Germinal center (tissue), 1 donor: ENCODE measurements at places on chromosomes 12 and 14.

GRCh38 chr14:57417228-57417627 lies 26.8 kb downstream of the NAA30 start:
- no peak for DNase-seq

DNA sequence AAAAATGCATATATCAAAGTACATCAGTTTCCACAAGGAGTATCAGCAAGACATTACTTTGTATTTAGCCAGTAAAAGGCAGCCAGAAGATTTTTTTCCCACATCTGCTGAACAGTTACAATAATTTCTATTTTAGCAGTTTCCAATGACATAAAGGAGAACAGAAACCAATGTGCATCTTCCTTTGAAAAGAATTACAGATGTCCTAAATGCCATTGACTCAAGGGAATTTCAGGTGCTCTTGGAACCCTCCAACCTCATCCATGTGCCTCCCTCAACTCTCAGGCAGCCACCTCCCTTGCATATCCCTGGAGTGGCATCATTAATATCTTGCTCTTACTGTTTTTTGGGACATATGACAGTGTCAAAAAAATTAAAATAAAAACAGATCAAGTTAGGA lies 62.2 kb upstream of the ST8SIA1 start:
- DNase-seq = no peak

DNA sequence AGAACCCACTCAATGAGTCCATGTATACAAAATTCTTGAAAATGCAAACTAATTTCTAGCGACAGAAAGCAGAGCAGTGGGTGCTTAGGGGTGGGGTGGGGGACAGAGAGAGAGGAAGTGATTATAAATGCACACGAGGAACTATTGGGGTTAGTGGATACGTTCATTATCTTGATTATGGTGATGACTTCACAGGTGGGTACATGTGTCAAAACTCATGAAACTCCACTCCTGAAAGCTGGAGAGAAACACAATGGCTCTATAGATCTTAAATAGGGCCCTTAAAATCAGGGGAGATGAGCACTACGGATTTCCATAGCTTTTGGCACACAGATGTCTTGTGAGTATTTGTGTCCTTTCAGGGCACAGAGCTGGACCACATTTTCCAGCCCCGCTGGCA lies 59.9 kb downstream of the STON2 start:
- no peak for DNase-seq

- no peak for DNase-seq
Measured at GRCh38 chr14:105485739-105486162, 935 bp upstream of the CRIP1 start.

DNA sequence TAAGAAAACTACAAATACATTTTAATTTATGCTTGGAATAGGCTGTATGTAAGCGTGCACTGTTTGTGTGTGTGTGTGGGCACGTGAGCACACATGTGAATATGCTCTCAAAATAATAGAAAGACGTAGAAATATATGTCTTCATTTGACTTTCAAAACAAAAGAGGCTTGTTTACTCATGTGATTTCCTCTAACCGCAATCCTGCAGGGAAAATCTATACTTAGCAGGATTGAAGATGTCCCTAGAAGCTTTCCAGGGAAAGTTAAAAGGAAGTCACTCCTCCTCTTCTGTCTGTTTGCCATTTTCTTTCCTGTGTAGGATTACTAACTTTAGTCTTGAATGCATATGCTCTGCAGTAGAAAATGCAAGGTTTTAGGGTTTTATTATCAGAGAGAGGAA lies 404.7 kb downstream of the MDGA2 start:
- DNase-seq = no peak

DNA sequence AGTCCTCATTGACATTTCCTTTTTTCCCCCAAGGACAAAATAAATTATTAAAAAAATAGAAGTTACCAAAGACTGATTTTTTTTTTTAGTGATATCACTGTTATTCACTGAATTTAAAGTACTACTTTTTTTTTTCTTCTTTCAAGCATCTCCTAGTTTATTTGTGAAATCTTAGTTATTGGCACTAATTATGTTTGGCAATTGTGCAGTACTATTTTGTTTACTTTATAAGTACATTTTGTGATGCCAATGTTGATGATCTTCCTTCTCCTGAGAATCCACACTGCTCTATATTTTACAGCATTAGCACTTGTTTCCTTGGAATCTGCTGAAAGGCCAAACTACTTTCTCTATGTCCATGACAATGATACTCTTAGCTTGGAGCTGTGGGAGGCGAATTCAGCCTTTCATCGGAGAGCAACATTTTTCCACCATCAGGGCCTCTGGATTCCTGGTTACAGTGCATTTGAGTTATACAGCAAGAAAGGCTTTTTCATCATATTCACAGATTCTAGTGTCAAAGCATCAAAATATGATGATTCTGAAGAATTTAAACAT lies 123.8 kb upstream of the PTPRQ start:
- DNase-seq = no peak

GRCh38 chr12:130529781-130530180 lies 186.3 kb downstream of the RIMBP2 start:
- DNase-seq = no peak

DNA sequence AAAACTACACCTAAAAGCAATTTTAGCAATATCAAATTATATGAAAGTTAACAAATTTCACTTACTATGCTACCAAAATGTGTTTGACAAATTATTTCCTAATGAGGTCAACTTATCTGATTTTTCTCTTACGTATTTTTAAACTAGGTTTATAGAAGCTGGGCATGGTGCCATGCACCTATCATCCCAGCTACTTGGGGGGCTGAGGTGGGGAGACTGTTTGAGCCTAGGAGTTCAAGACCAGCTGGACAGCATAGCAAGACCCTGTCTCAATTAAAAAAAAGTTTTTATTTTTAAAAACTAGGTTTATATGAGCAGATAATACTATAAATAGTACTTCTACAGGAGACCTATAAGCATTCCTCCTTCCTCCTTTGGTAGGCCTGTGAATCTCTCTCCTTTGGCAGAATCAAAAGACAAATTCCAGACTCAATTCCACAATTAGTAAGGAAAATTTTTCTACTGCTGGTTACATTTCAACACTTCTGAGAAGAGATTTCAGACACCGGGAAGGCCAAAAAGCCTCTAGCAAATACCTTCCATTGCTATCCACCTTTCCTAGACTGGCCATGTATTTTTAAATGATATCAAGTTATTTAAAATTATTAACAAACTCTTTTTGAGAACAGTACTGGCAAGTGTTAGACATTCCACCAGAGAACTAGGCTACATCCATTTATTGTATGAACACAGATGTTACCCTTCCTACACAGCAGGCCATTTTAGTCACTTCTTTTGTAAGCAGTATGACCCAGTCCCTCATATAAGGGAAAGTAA lies 34.4 kb downstream of the CDK17 start:
- no peak for DNase-seq

DNA sequence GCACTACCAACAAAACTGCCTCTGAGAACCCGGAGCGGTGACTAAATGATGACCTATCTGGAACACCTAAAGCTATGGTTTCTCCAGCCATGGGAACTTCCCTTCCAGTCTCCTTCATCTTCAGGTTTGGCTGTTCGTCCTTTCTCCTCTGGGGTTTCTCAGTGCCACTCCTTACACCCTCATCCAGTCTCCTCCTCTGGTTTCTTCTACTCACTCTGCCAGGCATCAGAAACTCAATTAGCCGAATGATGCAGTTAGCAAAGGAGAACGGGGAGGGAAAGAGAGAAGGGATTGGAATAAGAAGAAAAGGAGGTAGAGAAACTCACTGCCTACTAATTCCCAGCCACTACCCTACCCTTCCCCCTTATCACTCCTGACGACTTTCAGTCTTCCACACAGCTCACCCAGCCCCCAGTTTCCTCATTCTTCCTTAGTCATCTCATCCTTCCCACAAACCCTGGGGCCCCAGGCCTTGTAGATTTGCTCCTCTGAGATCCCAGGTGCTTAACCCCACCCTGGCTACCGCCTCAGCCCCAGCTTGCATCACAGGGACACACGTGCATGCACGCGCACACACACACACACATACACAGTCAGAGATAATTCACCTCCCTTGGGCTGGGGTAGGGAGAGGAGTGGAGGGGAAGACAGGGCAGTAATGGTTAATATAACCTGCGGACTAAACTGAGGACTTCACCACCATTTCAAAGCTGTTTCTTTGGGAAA lies 13.0 kb downstream of the FGD6 start:
- no peak for DNase-seq

GRCh38 chr12:124544311-124544970 lies 23.0 kb downstream of the NCOR2 start:
- DNase-seq = no peak

- DNase-seq = no peak
Measured at GRCh38 chr12:108400481-108400880, 61.4 kb upstream of the CMKLR1 start.

- no peak for DNase-seq
Measured at GRCh38 chr12:12996209-12996608, 3.9 kb downstream of the HEBP1 start.

GRCh38 chr12:84502907-84503787 lies 409.5 kb downstream of the SLC6A15 start:
- DNase-seq = peak; percentile 3

DNA sequence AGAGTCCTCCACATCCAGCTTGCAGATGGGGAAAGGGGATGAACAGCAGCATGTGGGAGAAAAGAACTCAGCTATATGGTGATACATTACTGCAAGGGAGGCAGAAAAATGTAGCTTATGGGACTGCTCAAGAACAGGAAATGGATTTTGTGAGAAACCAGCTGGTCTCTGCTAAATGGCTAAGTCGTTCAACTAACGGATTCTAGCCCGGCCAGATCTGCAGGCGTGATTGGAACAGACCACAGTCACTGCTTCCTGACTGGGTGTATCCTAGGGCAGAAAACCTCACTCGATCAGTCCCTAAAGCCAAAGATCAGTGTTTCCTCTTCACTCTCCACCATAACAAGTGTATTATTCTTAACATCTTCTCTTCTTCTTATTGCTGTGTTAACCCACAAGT lies 8.1 kb upstream of the PTGDR start:
- no peak for DNase-seq

GRCh38 chr12:1344245-1344644 lies 250.1 kb downstream of the FBXL14 start:
- DNase-seq = no peak

GRCh38 chr12:104498211-104498801 lies 41.6 kb downstream of the CHST11 start:
- DNase-seq = no peak

DNA sequence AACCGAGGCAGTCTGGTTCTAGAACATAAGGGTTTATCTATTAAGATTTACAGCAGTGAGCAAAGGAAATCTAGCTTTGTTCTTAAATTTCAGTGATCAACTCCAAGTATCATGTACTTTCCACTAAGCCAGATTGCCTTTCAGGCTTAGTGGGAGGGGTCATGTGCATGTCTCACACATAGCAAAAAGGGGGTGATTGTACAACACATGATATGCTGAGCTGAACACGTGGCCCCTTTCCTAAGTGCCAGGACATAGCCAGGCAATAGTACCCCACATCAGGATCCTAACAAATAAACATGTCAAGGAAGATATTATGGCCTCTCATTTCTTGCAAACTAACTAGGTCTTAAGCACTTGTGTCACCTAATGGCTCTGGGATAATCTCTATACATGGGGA lies 347.2 kb downstream of the C12orf75 start:
- DNase-seq = no peak

DNA sequence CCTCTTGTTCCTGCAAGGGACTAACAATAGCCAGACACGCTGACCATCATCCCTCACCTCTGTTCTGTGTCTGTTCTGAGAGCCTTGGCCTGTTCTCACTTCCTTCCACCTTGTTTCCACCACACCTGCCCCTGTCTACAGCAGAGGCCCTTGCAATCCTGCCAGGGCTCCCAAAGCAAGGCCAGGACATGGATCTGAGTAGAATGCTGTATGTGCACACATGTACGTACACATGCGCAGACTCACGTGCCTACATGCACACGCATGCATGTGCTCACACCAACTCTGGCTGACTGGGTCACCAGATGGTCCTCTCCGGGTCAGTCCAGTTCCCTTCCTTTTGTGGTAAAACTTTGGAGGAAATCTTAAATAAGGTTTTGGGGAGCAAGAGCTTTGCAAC lies 133.0 kb upstream of the C14orf180 start:
- no peak for DNase-seq

- no peak for DNase-seq
Measured at GRCh38 chr12:90978117-90978770, 23.3 kb upstream of the CCER1 start.

GRCh38 chr14:76426161-76426696 lies 50.3 kb downstream of the ESRRB start:
- no peak for DNase-seq

DNA sequence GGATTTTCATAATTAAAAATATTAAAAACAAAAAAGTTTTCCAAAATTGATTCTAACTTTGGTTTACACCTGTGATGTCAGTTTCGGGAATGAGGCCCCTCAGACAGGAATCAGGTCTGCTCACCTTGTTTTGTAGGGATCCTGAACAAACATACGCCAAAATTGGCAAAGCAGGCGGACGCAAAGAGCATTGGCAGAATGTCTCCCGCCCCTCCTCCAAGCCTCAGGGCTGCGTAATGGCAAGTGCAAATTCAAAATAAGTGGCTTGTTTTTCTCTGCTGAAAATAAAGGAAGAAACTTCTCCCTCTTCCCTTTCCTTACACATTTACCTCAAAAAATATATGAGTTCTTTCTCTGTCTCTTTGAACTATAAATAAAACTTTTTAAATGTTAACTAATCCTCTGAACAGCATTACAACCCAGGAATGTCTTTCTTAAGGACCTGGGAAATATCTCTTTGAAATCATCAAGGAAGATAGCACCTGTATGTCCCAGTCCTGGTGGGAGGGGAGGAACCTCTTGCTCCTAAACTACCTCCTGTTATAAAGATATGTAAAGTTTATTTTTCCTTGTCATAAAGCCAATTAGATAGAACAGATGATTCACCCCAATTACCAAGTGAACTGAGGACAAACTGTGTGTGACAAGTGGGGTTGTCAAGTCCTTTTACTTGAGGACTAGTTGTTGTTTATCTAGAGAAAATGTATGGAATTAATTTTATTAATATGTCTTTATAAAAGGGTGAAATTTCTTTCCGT lies 16.5 kb downstream of the OR6J1 start:
- no peak for DNase-seq

DNA sequence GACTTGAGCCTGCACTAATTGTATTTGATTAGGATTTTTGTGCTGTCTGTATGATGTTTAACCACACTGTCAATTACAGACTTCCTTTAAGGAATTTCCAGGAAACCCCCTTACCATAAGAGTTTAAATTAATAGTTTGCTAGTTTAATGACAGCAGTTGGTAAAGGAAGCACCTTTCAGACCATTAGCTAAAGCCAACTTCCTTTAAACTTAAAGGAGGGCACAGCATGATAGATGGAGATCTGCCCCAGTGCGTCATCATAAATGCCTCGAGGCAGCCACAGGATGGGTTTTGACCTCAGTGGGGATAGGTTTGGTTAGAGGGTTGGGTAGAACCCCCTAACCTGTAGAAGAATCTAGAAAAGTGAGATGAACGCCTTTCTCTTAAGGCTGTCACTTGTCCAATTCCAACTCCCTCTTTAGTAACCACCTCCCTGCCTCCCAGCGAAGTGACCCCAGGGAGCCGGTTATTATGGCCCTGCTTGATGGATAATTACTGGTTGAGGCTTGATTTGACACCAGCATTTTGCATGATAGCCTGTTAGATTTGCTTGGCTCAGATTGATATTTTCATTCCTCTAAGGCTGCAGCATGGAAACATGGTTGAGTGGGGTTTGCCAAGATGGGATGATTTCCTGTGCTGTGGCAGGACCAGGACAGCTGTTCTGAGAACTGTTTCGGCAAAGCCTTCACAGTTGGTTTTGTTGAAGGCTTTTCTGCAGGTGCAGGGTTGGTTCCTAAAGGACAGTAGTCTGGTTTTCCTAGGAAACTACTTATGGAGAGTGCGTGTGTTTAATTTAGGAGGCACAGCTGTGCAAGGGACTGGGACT lies 62.7 kb downstream of the CHST11 start:
- peak; percentile 23 for DNase-seq
